Foreskin keratinocyte (primary cell): ENCODE measurements at places on chromosomes 2 and 18.
A peak's percentile ranks its signal among the peaks of the same experiment; 100 is the strongest.

- DNase-seq, result no peak
Measured at GRCh38 chr2:161571051-161571429, 53.2 kb upstream of the SLC4A10 start.

GRCh38 chr2:229129738-229130371 is 141.2 kb downstream of the PID1 start:
- peak; percentile 53 for DNase-seq

DNA sequence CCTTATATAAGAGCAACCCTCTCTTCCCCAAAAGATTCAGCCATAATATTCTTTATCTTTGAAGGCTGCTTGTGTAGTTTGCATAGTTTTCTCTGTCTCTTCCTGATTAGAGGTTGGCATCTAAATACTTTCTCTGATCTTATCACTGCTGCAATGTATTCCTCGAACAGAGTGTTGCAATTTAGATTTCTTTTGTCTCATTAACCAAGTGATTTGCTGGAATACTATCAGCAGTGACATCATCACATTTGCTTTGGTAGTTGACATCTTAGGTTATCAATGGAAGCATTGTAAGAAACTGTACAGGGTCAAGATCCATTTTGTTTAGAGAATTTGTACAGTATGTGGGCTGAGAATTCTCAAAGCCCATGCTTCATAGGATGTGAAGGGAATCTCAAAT is 72.0 kb upstream of the NEUROD1 start:
- DNase-seq, result no peak

GRCh38 chr18:78213361-78213994 is 766.1 kb upstream of the SALL3 start:
- DNase-seq, result no peak
